ENCODE measurements at places on chromosomes 3 and 15.
A peak's percentile ranks its signal among the peaks of the same experiment; 100 is the strongest.

GRCh38 chr3:186909078-186909853 is 21.1 kb upstream of the ST6GAL1 start:
- peak; percentile 55 for DNase-seq

GRCh38 chr3:177401375-177401774 is 204.1 kb upstream of the TBL1XR1 start:
- no peak for DNase-seq

GRCh38 chr15:26113296-26113695 is 250.2 kb upstream of the ATP10A start:
- DNase-seq: no peak

DNA sequence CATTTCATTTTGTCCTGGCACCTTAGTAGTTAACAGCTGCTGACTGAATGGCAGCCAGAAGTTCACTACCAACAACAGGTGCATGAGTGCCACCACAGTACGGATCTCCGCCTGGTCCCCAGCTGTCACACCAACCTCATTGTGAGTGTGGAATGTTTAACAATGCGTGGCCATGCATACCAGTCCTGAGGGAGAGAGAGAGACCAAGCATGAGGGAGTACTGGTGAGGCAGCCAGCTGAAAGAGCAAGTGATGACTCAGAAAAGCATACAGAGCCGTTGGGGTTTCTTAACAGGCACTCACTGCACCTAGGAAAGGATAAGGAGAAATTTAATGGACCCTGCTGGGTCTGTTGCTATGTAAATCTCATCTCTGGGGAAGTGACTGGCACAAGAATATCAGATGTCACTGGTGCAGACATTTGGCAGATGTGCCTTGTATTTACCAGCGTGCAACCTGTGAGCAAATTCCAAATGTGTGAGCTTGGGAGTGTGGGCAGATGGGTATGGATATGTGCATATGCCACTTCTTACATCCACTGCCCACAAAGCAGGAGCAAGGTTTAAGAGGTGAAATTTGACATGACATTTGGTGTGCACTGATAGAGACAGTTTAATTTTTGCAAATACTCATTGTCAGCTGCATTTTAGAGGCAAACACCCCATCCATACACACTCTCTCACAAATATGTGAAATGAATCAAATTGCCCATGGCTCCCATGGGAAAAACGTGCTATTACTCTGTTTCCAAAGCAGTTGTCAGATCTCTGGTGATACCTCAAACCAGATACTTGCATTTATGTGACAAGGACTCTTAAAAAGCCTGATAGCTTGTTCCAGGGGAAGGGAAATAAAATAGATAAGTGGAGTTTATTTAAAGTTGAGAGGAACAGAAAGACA is 245.2 kb upstream of the ARPP21 start:
- DNase-seq: no peak

GRCh38 chr3:115361806-115362205 is 214.7 kb upstream of the ZBTB20 start:
- DNase-seq: no peak

DNA sequence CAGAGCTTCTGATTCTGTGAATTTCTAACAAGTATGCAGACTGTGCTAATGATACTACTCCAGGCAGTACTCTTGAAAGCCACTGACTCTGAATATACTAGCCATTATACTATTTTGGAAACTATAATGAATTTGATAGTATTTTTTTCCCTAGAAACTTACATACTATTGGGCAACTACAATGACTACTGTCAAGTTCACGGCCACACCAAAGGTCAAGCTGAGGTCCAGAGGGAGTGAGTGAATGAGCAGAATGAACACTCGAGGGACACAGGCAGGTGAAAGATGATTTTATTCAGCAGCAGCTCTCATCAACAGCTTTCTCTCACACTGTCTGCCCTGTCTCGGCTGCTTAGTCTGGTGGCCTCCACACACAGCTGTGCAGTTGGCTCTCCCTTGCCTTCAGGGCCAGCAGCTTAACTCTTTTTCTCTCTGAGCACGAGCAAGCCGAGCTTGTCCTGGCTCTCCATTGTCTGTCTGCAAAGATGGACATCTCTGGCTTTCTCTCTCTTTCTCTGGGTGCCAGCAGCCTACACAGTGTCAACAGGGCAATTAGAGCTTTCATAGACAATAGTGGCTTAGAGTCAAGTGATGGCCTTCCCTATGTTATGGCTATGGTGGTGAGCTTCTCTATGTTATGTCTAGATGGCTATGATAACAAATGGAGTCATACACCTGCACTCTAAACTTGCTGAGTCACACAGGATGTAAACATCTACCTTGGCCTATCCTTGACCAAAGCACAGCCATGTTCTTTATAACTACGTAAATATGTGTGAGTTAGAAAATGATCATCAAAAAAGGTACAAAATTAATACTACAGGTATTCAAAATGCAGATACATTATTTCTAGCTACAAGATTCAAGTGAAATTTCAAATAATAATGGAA is 362.4 kb downstream of the CGGBP1 start:
- DNase-seq: no peak

DNA sequence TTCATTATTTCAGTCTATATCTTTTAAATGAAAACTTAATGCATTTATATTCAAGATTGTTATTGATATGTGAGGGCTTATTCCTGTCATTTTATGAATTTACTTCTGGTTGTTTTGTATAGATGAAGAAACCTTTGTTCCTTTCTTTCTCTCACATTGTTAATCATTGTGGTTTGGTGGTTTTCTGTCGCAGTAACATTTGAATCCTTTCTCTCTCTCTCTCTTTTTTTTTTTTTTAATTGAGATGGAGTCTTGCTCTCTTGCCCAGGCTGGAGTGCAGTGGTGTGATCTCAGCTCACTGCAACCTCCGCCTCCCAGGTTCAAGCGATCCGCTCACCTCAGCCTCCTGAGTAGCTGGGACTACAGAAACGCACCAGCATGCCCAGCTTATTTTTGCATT is 22.1 kb downstream of the AGBL1 start:
- DNase-seq: no peak

DNA sequence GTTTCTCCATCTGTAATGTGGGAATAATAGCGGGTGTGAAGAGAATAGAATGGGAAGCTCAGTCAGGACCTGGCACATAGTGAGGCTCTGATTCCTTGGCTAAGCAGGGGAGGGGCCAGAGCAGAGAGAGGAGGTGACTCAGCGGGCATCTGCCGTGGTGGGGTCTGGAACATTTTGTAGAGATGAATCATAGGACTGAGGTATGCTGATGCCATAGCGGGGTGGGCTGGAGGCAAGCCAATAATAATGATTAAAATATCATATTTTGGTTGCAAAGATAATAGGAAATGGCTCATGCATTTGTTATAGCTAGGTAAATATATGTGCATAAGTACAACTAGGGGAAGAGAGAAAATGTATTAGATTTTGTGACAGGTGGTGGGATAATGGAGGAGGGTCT is 11.2 kb downstream of the TGM4 start:
- DNase-seq: no peak

- DNase-seq: no peak
Observed at GRCh38 chr3:5423076-5423475, 235.6 kb downstream of the EDEM1 start.

DNA sequence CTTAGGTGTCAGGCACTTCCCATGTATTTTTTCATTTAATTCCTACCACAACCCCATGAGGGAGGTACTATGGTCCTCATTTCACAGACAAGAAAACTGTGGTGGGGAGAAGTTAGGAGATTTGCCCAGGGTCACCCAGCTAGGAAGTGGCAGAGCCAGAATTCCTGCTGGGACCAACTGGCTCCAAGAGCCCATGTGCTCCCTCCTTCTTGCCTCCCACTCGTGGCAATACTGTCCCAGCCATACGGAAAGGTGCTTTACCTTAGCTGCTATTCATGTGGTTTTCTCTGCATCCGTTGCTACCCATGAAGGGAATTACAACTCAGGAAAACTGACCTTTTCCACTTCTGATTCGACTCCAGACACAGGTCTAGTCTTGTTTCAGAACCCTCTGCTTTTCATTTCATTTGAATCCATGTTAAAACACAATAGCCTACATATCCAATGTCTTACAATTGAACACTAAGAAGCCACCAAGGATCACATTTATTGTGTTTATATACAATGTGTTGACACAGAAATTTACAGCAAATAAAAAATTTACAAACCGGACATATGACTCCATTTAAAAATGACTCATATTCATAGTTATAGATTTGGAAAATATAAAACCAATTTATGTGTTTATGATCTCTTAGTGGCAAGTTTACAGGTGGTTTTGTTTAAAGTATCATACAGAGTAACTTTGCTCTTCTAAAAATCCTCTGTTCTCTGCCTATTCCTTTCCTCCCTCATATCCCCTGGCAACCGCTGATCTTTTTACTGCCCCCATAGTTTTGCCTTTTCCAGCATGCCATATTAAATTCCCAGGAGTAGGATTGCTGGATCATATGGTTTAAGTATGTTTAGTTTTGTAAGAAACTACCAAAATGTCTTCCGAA is 58.8 kb downstream of the BTD start:
- no peak for DNase-seq

DNA sequence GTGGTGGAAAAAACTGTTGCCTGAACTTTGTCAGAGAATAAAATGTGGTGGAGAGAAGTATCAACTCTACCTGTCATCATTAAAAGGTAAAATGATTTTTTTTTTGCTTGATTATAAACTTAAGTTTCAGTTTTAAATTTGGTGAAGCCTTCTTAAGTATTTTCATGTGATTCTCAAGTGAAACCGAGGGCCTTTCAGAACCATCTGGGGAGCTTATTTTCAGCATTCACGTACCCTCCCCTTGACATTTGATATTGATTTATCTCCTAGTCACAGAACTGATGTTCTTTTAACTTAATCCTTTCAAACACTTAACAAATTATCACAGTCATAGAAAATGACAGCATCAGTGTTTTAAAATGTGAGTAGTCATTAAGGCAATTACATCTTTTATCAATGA is 38.5 kb downstream of the HPS3 start:
- no peak for DNase-seq

GRCh38 chr3:22907161-22907780 is 295.9 kb upstream of the UBE2E2 start:
- DNase-seq: no peak

GRCh38 chr15:72813345-72814004 is 29.9 kb upstream of the ADPGK start:
- no peak for DNase-seq

- no peak for DNase-seq
Observed at GRCh38 chr3:66819993-66820501, 178.1 kb upstream of the KBTBD8 start.

GRCh38 chr3:156920399-156920798 is 94.2 kb downstream of the LEKR1 start:
- no peak for DNase-seq

DNA sequence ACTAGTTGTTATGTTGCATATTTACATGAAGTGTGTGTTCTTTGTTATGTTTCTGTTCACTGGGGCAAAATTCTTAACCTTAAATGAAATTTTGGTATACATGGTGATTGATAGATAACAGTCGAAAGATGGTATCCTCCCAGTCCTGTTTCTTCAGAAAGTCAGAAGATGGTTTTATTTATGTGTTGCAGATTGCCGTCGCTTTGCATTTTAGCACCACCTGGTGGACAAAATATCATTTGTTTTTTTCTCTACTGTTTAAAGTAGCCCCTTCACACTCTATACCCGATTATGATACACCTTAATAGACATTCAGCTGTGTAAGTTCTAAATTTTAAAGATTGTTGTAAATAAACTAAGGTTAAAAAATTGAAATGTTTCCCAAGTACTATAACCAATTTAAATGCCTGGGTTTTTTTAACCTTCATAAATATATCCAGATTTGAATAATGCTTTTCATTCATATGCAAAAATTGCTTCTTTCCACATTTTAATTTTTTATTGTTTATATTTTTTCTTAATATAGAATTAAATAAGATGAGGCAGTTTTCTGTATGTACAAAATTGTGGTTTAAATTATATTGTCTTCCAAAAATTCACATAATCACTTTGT is 152.2 kb downstream of the ALCAM start:
- no peak for DNase-seq

DNA sequence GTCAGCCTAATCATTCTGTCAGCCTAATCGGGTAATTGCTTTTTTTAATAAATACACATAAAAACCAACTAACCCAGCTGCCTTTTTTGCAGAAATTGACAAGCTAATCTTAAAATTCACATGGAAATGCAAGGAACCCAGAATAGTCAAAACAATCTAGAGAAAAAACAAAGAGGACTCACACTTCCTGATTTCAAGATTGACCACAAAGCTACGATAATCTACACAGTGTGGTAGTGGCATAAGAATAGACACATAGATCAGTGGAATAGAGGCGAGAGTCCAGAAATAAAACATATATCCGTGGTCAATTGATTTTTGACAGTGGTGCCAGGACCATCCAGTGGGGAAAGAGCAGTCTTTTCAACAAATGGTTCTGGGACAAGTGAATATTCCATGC is 2.4 kb upstream of the C3orf20 start:
- no peak for DNase-seq

GRCh38 chr3:9175421-9175820 is 74.0 kb downstream of the SRGAP3 start:
- DNase-seq: no peak

- no peak for DNase-seq
Observed at GRCh38 chr3:55923626-55924025, 436.5 kb upstream of the WNT5A start.

DNA sequence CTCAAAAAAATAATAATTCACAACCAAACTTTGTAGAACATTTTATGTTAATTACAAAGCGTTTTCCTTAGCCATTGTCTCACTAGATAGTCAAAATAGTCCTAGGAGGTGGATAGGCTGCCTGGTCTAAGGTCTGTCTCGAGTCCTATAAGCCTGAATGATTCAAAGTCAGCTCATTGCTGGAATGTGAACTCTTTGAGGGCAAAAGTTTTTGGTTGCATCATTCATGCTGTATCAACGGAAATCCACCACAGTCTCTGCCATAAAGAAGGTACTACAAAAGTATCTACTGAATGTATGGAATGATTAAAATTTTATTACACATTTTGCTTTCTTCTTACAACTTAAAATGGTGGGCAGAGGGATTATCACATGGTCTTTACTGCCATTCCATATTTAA is 387.3 kb upstream of the RARB start:
- DNase-seq: no peak

DNA sequence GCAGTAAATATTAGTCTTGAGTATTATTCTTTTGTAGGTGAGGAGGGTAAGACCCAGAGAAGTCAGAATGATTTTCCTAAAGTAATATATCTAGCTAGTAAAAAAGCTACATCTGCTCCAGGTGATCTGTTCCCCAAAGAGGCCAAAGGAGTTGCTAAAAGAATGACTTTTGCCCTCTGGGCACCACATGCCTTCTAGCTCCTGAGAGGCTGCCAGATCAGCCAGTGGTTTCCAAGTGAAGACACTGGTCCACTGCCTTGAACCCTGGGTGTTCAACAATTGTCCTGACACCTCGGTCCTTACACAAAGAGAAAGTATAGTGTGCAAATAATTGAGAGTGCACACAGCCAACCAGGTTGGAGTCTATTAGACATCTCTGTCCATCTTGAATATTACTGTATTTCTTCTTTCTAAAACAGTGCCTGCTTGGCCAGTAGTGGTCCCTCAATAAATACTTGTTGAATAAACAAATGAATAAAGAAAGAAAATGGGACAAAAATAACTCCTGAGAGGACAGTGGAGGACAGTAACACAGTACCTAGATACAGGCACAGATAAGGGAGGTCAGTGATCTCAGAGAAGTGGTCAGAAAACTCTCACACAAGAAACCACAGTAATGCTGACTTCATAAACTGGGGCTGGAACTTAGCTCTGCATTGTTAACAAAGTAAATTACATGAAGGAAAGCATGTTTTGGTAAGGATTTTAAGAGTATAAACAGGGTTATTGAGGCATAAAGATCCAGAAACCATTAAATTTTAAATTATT is 56.6 kb upstream of the CSTA start:
- no peak for DNase-seq

GRCh38 chr15:45776772-45777171 is 141.9 kb downstream of the SQOR start:
- no peak for DNase-seq

All from stimulated activated CD4-positive, alpha-beta T cell treated with anti-CD3 and anti-CD28 coated beads, Interleukin-12 subunit alpha, Interleukin-12 subunit beta, amount 100 ng/mL, for 48 hours (primary cell).